Non-pigmented ciliary epithelial cell (primary cell): ENCODE measurements at places on chromosomes 6 and 20.

DNA sequence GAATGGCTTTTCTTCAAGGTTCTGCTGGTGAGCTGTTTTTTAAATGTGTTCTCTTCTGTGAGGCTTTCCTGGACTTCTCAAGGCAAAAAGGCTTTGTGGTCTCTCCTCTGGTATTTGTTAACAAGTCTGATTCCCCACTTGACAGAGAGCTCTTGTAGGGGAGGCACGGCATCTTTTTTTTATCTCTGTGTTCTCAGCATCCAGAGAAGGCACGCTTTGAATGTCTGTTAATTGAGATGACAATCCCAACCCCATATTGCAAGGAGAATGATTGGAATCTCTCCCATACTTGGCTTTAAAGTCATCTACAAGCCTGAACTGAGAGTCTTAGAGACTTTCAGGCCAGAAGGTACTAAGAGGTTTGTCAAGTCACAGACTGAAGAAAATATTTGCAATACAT, 22.6 kb downstream of the EDN1 start:
- no peak for DNase-seq

- no peak for DNase-seq
These were observed 49.8 kb downstream of the NRN1 start for GRCh38 chr6:5956939-5957338.

DNA sequence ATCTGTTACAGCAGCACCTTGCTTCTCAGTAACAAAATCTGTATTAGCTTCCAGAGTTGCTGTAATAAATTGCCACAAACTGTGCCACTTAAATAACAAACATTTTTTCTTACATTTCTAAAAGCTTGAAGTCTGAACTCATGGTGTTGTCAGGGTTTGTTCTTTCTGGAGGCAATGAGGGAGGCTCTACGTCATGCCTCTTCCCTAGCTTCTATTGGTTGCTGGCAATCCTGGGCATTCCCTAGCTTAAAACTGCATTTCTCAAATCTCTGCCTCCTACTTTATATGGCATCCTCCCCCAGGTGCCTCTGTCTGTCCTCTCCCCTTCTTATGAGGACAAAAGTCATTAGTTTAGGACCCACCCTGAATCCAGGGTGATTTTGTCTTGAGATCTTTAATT, 41.6 kb upstream of the TMEM244 start:
- no peak for DNase-seq

DNA sequence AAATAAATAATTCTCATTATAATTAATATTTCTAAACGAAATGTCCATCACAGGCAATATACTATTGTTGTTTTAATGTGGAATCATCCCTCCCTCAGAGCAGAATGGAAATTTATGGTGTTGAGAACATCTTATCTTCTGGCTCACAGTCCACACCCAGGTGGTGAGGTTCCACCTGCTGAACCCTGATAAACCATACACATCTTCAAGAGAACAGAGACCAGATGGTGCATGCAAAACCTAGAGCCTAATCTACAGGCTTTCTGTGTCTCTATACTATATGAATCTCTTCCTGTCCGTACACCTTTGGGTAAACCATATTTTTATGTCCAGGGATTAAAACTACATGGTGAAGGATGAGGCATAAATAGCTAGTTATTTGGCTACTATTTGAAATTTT, 52.3 kb upstream of the UFL1 start:
- no peak for DNase-seq

- no peak for DNase-seq
These were observed 13.4 kb downstream of the BCAS1 start for GRCh38 chr20:54056762-54057639.

GRCh38 chr6:139147628-139148027, 12.7 kb downstream of the HECA start:
- DNase-seq = no peak

DNA sequence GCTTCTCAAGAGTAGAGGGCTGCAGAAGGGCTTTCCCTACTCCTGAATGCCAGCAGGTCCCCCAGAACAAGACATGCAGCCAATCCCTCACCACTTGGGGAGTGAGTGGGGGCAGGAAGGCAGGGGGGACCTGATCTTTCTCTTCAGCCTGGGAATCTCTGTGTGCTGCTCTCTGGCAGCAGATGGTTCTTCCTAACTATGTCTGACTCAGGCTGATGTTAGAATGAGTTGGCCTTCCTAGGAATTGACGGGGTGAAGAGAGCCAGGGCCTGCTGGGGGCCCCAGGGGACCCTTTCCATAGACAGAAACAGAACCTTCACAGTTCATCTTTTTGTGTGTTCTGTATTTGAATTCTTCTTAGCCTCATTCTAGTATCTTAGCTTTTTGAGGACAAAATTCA, 29.0 kb upstream of the TCP11 start:
- no peak for DNase-seq

DNA sequence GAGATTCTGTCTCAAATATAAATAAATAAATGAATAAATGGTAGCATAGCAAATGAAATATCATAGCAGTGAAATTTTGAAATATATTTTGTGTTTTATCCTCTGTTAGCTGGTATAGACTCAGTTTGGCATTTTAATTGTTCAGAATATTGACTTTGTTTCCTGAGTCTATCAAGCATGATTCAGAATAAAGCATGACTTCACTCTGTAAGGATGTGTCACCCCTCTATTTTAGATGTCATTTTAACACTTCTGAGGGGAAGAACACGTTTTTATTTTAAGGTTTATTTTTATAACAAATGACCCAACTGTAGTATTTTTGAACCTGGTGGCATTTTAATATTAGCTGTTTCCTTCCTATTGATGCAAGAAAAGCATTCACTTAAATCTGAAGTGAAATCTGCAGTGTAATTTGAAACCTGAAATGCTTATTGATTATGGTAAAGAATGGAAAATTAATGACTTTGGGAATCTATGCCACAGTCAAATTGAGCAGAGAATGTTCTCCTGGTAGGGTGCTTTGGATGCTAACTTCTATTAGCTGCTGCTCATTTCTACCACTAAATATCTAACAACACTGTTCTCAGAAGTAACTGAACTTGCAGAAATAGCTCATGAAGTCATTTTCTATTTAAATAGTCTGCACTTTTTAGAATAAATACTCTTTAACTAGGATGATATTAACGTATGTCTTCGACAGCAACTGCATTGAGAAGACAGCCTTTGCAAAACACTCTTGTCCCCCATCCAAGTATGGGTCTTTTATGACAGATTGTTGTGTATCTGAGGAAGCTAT, 114.2 kb downstream of the SOX4 start:
- DNase-seq = no peak

- DNase-seq = no peak
These were observed 14.5 kb upstream of the WFDC12 start for GRCh38 chr20:45138561-45139300.

DNA sequence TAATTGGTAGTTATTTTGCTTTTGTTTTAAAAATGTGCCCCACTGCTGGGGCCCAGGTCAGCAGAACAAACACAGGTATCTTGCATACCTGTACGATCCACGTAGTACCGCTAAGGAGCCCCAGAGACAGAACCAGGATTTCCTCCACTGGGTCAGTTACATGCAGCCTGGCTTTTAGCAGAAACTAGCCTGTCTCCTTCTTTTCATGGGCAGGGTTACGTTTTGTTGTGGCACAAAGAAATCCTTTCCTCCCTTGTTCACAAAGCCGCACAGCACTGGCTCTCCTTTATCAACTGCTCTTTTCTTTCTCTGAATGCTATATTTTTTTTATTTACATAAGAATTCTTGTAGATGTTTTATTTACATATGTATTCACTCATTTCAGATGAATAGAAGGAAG, 190.3 kb upstream of the POU3F2 start:
- no peak for DNase-seq

DNA sequence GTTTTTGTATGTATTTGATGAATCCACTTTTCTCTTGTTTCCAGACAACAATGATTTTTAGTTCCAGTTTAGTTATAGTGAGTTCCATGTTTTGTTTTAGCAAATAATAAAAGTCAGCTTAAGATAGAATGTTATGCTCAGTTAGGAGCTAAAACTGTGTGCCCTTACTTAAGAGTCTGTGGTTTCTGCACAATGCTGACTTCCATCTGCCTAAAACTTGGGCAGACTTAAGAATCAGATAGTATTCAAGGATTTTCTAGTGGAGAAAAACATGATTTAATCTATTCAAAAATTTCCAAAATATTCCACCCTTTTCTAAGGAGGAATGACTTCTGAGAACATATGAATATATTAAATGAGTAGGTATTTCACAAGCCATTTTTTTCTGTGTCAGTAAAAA, 32.8 kb downstream of the LAMA4 start:
- DNase-seq = no peak

DNA sequence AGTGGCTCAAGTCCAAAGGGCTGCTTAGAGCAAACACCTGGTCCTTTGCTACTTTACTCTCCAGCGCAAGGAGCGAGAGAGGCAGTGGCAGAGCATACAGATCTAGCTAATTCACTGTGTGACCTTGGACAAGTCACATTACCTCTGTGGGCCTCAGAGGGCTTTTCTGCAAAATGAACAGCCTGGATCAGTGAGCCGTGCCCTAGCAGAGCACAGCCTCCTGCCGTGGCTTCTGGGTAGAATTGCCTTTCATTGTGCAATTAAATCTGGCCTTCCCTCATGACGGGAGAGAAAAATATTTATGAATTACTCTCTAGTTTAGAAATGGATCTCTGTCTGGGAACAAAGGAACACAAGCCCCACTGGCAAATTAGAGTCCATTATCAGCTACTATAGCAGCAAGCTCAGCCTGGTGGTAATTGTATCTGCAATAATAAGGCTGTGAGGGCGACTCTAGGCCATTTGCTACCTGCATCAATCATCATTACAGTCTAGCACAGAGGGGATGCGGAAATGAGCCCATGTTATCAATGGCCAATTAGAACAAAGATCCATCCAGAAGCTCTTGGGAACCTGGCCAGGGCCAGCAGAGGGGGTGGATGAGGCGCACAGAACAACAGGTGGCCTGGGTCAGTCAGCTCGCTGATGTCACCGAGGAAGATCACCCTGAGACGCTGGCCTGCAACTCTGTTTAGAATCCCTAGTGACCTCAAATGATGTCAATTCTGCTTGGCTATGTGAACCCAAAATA, 114.2 kb upstream of the LY86 start:
- DNase-seq = no peak

- no peak for DNase-seq
These were observed 261.1 kb downstream of the ADGRG6 start for GRCh38 chr6:142562865-142563264.

GRCh38 chr20:33345342-33345741, 56.0 kb downstream of the CDK5RAP1 start:
- no peak for DNase-seq

- DNase-seq = no peak
These were observed 25.2 kb upstream of the TENT5A start for GRCh38 chr6:81777586-81778268.

- no peak for DNase-seq
These were observed 632 bp downstream of the PCMT1 start for GRCh38 chr6:149750136-149750609.

GRCh38 chr6:79941489-79942151, 5.7 kb downstream of the ELOVL4 start:
- DNase-seq = no peak

DNA sequence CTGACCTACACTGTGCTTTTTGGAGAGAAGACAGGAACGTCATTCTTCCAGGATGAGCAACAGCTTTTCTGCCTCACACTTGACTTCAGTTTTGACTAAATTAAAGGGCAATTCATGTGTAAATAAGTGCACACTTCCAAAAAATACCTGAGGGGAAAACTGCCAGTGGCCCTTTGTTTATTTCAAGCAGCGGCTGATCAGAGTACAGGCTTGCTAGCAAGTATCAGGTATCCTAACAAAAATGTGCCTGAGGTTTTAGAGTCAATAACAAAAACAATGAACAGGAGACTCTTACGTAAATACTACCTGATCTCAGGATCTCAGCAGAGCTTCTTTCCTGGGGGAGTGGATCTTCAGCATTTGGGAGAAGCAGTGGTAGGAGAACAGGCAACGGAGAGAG, 12.4 kb downstream of the LY86 start:
- no peak for DNase-seq

DNA sequence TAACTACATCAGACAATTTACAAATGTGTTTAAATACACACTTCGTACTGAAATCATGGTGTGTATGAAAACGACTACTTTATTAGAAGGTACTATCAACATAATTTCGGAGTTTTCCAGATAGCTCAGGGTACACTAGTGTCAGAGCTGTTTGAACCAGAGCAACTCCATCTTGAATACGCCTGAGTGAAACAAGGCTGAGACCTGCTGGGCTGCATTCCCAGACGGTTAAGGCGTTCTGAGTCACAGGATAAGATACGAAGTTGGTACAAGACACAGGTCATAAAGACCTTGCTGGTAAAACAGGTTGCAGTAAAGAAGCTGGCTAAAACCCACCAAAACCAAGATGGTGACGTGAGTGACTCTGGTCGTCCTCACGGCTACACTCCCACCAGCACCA, 167.6 kb downstream of the THBS2 start:
- DNase-seq = no peak

DNA sequence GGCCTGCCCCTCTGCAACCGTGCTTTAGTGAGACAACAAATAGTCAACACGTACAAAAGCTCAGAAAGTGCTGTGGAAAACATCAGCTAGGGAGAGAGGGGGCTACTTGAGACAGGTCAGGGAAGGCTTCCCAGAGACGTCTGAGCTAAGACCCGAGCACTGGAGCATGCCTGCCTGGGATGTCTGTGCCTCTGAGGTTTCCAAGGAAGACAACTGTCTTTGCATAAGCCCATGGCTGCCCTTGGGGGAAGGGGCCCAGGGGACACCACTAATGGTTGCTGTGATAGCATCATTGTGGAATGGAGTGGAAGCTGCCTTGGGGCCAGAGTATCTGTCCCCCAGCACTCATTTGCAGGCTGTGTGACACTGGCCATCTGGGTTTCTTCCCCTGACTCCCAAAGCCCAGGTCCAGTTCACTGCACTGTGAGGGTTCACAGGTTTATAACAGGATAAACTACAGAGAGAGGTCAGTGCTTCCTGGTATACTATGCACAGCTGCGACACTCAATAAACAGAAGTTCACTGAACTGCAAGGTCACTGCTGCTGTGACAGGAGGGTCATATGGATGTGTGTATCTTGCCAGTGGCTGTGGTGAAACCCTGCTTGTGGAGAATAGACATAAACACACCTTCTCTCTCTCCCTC, 1.5 kb upstream of the ARFGEF2 start:
- no peak for DNase-seq

DNA sequence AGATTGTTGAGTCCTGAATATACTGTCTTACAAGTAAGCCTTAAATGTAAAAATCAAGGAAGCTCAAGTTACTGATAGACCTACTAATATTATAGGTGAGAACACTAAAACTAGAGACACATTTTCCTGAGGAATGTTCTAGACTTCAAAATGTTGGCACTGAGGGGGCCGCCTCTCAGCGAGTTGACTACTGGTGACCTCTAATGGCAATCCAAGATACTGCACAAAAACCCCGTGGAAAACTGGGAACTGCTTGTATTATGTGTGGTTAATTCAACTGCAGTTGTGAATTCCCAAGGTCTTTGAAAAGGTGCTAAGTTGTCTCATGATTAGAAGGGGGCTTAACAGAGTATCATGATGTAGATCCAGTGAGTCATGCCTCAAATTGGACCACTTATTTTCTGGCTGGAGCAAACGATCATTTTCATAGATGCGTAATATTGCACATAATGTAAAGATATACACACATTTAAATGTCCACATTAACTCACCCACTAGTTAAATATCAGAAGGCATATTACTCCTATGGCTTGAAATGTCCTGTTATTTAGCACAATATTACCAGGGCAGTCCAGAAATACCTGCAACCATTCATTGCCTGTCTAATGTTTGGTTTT, 336.2 kb downstream of the FOXA2 start:
- no peak for DNase-seq
